ENCODE measurements at places on chromosomes 11 and 22.

DNA sequence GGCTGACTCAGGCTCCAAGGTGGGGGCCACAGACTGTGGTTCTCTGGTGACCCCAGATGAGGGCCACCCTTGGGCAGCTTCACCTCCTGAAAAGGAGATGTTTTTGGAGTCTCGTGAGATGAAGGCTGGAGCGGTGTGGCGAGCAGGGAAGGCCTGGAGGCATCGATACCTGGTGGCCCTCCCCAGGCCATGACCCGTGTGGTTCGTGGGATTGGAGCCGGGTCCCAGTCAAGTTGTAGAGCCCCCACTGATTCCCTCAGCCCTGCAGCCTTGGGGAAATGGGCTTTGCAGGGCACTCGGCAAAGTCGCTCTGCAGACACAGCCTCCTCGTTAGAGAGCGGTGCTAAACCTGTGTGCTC lies 1083.4 kb downstream of the BRD1 start:
- no peak for DNase-seq

DNA sequence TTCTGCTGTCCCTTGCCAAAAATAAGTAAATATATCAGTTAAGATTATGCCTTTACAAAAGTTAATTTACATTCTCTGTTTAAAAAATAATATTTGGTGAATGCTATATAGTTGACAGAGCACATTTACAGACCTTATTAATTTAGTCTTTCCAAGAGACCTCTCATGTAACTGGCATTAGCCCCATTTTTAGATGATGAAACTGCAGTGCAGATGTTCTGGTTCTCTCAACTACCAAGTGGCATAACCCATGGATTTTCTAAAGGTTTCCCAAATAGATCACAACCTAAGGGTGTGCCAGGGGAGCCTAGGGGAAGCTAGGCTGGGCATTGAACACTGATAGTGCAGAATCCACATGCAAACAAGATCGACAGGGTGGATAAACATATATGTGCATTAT lies 88.5 kb downstream of the RNF169 start:
- DNase-seq: no peak

GRCh38 chr22:30026756-30027155 lies 53.5 kb upstream of the HORMAD2 start:
- DNase-seq: no peak

GRCh38 chr11:12246147-12246546 lies 131.2 kb upstream of the PARVA start:
- no peak for DNase-seq

- no peak for DNase-seq
These were observed 64.6 kb downstream of the ARHGEF12 start for GRCh38 chr11:120400564-120401364.

GRCh38 chr22:48265000-48265625 lies 1502.7 kb downstream of the TBC1D22A start:
- DNase-seq: no peak

DNA sequence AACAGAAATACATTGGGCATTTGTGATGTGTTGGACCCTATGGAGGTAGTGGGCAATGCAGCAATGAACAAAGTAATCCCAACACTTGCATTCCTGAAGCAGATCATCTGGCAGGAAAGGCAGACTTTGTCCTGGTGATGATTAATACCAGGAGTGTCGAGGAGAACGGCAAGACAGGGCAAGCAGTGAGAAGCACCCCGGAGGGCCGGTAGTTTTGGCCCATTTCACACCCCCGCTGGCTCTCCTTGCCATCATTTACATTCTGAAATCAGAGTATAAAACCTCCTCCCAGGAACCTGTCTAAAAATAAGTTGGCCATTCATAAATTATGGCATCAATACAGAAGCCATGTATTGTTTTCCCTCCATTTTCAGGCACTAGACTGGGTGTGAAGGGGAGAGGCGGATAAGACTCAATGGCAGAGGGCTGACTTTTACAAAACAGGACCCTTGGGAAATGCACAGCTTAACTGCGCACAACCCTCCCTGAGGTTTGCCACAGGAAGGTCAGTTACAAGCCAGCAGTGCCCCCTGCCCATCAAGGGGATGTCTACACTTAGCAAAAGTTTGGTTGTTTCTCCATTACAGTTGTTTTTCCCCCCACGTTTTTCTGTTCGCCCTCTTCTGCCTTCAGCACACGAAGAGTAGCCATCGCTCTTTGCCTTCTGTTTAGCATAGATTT lies 55.6 kb downstream of the OPCML start:
- DNase-seq: no peak

GRCh38 chr11:21121991-21122390 lies 452.6 kb downstream of the NELL1 start:
- no peak for DNase-seq

DNA sequence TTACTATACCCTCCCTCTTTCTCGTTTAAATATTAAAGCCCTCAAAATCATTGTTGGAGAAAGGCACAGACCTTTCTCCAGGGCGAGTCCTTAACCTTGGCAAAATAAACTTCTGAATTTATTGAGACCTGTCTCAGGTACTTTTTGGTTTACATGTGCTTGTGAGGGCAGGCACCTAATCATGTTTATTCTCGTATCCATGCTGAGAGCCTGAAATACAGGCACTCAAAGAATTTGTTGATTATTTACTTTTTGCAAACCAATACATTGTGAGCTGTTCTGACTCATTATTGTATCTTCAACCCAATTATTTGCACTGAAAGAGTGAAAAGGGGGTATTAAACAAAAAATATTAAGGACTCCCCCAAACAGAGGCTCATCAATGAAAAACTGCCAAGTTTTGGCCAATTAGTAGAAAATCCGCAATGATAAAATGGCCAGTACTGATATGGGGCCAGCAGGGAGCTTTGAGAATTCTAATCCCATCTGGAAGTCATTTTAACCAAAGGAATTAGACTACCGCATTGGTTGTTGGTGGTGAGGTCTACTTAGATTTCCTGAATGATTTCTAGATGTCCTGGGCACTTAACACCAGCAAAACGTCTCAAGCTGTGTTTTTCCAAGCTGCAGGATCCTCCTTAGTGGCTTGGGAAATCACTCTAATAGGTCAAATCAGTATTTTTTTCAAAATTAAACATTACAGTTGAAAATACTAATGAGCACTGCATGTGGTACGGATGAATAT lies 157.3 kb downstream of the SWAP70 start:
- no peak for DNase-seq

DNA sequence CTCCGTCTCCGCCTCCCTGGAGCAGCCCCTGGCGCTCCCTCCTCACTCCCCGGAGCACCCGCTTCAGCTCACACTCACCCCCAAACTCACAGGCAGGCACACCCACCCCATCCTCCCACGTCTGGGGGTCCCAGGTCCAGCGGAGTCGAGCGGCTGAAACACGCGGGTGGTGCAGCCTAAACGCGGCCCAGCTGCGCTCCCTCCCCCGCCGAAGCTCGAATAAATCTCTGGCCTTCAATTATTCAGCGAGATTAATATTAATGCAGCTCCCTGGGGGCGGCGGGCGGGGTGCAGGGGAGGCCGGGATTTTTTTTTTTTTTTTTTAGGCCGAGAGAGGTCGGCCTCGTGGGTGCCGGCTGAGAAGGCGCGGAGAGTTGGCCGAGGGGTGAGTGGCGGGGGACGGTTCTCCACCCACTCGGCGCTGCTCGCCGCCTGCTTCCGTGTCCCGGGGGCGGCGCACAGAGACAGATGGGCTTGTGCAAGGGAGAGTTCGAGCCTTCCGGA lies 524 bp upstream of the SLC1A2 start:
- DNase-seq: no peak

- no peak for DNase-seq
These were observed 35.4 kb upstream of the LMO1 start for GRCh38 chr11:8298801-8299786.

- DNase-seq: no peak
These were observed 3.7 kb upstream of the PGGHG start for GRCh38 chr11:285021-285893.
